Hepatic stellate cell (primary cell): ENCODE measurements at places on chromosomes 6 and 20.
A peak's percentile ranks its signal among the peaks of the same experiment; 100 is the strongest.

DNA sequence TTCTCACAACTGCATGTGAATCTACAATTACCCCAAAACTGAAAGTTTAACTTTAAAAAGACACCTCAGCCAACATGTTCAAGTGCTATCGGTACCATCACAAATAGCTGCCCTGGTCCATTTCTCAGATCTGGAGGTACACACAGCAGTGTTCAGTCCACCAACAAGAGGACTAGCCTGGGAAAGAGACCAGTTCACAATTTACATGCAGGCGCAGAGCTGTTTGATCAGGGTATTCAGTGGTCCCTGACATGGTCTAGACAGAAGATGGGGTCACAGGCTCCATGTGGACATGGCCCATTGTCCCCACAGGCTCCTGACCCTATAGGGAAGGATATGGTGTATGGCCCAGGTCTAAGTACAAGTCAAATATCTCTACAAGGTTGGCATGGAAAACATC is 15.6 kb upstream of the TGM6 start:
- no peak for DNase-seq

- DNase-seq, result no peak
Measured at GRCh38 chr6:90003069-90003795, 109.0 kb downstream of the GJA10 start.

DNA sequence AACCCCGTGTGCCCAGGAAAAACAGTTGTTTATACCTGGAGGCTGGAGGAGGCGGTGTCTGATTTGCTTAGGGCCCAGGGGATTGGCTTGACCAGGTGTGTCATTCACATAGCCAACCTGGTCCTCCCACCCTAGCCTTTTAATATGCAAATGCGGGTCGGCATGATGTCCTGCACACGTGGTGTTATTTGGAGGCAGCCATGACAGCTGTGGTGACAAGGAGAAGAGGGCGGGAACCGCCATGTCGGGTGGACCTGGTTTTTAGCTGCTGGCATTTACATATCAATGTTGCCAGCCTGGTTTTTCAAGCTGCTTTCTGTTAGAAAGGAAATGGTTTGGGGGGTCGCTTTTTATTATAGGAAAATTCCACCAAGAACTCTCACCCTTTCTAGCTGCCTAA is 291.4 kb upstream of the QKI start:
- DNase-seq, result no peak

DNA sequence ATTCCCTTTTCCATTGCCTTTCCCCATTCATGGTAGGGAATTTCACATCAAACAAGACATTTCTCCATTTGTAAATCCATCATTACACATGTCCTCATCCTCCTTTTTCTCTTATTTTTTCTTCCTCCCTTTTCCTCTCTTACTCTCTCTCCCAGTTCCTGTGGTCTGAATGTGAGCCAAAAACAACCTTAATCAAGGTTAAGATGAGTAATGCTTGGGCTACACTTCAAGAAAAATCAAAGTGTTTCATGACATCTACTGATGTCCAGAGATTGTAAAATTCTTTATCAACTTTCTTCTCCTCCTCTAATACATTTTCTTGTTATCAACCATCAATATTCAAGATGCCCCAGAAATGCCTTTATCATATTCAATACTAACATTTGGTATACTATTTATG is 208.0 kb upstream of the PRND start:
- DNase-seq, result peak; percentile 26

DNA sequence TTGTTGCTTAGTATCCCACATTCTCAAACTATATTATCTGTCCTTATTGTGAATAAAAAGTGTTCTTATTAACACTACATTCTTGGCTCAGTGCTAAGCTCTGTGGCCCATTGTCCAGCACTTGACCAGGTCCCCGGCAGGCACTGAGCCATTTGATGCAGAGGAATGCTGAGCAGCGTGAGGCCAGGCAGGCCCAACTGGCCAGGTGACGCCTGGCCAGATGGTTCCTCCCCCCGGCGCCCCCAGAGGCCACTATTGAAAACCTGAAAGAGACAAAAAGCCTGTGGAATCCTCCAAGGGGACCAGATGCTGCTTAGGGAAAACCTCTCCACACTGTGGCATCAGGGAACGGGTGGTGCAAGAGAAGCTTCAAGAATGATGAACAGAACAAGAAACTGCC is 597.5 kb upstream of the JAG1 start:
- DNase-seq, result no peak

DNA sequence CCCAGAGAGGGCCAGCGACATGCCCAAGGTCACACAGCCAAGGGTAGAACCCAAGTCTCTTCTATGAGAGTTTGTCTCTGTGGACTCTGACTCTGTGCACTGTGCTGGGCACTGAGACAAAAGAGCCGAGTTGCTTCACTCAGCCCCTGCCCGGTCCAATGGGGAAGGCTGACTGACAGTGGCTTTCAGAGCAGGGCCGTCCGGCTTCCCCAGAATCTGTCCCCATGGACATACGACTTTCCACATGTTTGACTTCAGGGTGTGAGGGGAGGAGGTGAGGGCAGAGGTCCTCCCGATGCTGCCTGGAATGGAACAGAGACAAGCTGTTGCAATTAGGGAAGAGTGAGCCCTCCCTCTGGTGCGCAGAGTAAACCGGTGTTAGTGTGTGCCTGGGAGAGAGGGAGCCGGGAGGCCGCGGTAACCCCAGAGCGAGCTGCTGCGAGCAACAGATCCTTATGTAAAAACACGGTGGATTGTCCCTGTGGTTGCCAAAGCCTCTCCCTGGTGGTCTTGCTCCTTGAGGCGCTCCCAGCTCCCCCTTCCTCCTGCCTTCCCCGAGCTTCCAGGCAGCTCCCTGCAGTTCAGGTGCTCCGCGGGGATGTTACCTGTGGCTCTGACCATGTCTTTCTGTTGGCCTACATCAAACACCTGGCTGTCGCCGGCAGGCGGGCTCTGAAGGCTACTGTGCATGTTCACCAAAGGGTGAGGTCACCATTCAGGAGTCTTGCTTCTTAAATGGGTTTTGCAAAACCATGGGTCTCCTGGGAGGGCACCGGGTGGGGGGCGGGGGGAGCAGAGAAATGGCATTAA is 672 bp downstream of the SIRPA start:
- DNase-seq, result peak; percentile 38

- no peak for DNase-seq
Measured at GRCh38 chr6:72941751-72942150, 283.5 kb downstream of the KHDC1L start.

GRCh38 chr6:12324099-12324498 is 33.9 kb downstream of the EDN1 start:
- no peak for DNase-seq

GRCh38 chr6:9540534-9541126 is 874.2 kb downstream of the TFAP2A start:
- no peak for DNase-seq

DNA sequence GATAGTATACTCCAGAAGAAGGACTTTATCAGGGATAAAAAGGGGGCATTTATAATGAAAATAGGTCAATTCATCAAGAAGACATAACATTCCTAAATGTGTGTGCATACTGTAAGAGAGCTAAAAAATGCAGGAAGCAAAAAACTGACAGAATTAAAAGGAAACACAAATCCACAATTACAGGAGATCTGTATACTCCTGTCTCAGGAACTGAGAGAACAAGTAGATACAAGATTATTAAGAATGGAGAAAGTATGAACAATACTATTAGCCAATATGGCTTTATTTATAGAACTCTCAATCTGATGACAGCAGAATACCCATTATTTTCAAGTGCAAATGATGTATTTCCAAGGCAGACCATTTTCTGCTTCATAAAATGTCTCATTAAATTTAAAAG is 167.7 kb upstream of the BMP5 start:
- DNase-seq, result no peak

DNA sequence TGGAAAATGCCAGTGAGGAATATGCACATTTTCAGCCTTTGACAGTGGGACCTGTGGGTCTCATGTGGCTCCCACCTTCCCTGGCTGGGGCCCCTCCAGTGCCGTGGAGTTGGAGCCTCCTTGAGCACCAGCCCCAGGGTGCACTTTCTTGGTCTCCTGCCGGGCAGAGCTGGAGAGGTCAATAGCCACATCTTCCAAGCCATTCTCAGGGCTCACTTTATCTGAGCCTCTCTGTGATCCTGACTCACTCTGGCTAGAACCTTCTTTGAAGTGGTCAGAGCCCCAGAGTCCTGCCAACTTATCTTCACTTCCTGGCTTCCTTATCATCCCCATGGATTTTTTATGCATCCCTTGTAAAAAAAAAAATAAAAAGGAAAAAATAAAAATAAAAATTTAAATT is 5.7 kb downstream of the VSX1 start:
- DNase-seq, result no peak

GRCh38 chr6:71043902-71044301 is 87.0 kb upstream of the B3GAT2 start:
- no peak for DNase-seq

DNA sequence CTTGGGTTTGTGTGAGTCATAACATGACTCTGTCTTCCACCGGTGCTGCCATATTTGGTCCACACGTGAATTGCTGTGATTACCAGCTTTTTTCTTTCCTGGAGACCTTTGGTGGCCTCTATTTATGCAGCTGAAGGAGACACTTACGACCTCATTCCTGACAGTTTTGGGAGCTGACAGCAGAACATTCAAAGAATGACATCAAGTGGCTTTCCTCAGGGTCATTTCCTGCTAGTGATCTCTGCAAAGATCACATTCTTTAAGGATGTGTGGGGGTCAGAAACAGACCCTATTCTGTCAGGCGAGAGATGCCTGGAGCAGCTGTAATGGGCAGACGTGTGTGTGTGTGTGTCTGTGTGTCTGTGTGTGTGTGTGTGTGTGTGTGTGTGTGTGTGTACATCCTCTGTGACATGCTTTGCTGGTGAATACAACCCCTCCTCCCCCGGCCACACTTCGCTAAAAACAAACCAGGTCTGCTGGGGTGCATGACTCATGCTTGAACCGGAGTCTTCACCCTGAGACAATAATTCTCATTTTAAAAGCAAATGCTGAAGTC is 115.6 kb downstream of the TMEM170B start:
- DNase-seq, result peak; percentile 73

- DNase-seq, result no peak
Measured at GRCh38 chr6:78324213-78324612, 543.1 kb upstream of the IRAK1BP1 start.

DNA sequence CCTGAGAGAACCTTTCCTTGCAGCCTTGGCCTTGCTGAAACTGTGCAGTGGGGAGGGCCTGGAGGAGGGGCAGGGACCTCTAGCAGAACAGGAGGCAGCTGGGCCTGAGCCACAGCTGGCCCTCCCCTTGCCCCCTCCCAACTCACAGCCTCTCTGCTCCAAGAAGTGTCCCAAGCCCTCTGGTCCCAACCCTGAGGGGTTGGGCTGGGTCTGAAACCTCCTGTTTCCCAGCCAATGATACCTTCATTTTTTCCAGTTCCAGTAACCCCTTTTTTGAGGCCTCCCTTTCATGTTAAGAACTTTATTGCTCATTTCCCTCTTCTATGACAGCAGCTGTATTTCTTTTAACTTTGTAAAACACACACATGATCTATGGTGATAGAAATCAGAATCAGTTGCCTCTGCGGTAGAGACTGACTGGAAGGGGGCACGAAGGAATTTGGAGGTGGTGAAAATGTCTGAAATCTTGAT is 17.9 kb upstream of the ARMC12 start:
- no peak for DNase-seq

GRCh38 chr6:48397887-48398286 is 286.9 kb upstream of the PTCHD4 start:
- no peak for DNase-seq
